ENCODE measurements at places on chromosomes 3 and 15.

- DNase-seq: no peak
Observed at GRCh38 chr15:100175406-100176114, 166.2 kb downstream of the ADAMTS17 start.

DNA sequence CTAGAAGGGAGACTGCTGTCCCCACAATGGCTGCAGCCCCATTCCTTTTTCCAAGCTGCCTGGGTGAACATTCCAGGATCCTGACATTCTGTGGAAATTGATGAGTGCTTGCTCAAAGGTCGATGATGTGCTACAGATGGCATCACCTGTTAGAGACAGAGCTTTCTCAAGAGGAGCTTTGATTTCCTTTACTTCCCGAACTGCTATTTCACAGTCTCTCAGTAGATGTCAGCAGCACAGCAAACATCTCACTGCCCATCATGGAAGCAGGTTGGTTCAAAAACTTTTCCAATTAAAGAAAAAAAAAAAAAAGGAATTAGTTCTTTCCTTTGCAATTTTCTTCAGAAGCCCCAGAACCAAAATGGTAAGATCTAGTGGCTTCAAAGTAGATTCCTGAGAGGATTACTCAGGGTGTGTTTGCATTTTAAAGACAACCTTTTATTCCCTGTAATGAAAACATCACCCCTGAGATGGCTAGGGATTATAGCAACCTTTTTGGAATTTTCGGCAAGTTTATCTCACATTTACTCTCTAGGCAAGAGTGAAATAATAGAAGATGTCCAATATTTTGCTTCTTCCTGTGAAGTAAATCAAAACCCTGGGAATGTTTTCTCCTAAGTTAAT, 44.8 kb downstream of the POLR2M start:
- no peak for DNase-seq

DNA sequence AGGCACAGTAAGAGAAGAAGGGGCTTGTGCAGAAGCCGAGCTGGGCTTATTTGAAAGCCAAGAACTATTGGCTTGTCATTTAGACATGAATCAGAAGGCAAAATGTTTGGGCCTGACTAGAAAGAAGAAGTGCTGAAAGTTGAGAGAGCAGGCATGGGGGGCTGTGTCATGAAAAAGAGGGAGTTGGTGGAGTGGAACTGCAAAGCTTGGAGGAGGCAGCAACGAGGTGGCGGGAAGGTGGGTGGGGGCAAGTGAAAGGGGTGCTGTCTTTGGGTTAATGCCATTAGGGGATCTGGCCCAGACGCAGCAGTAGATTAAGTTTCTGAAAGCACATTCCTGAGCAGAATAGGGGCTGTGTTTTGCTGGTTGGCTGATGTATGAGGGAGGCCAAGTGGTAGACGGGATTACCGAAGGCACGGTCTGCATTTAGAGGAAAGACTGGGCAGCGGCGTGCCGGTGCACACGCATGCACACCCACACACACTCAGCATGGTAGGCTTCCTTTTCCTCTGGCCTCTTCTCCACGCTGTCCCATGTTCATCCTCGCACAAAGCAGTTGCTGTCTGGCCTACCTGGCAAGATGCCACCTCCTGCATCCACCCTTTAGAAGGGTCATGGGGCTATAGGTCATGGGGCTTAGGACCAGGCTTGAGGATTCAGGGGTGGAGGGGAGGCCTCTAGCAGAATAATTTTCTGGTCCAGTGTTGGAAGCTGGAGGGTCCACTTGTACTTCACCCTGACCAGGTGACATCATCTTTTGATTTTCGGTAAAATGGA, 43.0 kb downstream of the BOC start:
- no peak for DNase-seq

DNA sequence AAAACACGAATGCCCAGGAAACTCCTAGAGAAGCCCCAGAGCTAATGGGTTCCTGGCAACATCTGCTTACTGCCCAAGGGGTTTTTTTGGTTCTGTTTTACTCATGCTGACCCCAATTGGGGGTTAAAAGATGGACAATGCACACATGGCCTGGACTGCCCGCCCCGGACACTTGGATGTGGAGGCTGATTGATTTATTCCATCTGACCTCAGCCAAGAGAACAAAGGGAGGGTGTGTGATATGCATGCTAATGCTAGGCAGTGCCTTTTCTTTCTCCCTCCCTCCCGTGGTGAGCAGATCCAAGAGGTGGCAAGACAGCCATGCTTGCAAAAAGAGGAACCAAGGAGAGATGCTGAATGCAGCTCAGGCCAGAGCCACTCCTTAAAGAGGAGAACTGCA, 3.3 kb upstream of the LRTM1 start:
- no peak for DNase-seq

- peak; percentile 72 for DNase-seq
Observed at GRCh38 chr15:69475769-69476358, 23.2 kb downstream of the RPLP1 start.

Data from tibial nerve (tissue), 4 donors.